ENCODE measurements at places on chromosomes 16 and 17.

- DNase-seq: no peak
Measured at GRCh38 chr16:11307639-11308492, 26.7 kb upstream of the PRM1 start.

- no peak for DNase-seq
Measured at GRCh38 chr17:40857535-40857934, 9.5 kb downstream of the KRT12 start.

DNA sequence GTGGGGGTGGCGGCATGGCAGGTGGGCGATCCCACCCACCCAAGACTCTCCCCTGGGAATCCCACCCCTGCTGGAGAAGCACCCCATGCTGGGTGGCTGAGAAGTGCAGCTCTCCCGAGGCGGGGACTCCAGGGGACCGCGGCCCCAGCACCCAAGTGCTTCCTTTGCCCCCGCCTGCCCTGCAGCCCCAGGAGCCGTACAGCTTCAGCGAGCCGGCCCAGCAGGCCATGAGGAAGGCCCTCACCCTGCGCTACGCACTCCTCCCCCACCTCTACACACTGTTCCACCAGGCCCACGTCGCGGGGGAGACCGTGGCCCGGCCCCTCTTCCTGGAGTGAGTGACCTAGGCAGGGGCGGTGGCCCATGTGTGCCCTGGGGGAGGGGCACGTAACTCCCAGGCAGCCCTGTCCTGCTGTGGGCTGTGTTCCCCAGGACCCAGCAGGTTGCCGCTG lies 11.7 kb downstream of the GAA start:
- DNase-seq: no peak

GRCh38 chr17:3903051-3903825 lies 10.4 kb upstream of the CAMKK1 start:
- no peak for DNase-seq

GRCh38 chr16:20622498-20622870 lies 46.3 kb upstream of the ACSM2B start:
- DNase-seq: no peak

All from stimulated activated CD8-positive, alpha-beta memory T cell treated with anti-CD3 and anti-CD28 coated beads, Interleukin-15, amount 100 ng/mL, for 48 hours (primary cell).